Caki2 (cell line): ENCODE measurements at places on chromosomes 2 and 18. TPM values are rescaled to one million over a fixed set of nuclear protein-coding genes. Genes with fewer than 3 reads are reported as not detected.

Gene METAP1D
- 4.3 and 22.9 TPM in 2 replicates for total RNA-seq

DNA sequence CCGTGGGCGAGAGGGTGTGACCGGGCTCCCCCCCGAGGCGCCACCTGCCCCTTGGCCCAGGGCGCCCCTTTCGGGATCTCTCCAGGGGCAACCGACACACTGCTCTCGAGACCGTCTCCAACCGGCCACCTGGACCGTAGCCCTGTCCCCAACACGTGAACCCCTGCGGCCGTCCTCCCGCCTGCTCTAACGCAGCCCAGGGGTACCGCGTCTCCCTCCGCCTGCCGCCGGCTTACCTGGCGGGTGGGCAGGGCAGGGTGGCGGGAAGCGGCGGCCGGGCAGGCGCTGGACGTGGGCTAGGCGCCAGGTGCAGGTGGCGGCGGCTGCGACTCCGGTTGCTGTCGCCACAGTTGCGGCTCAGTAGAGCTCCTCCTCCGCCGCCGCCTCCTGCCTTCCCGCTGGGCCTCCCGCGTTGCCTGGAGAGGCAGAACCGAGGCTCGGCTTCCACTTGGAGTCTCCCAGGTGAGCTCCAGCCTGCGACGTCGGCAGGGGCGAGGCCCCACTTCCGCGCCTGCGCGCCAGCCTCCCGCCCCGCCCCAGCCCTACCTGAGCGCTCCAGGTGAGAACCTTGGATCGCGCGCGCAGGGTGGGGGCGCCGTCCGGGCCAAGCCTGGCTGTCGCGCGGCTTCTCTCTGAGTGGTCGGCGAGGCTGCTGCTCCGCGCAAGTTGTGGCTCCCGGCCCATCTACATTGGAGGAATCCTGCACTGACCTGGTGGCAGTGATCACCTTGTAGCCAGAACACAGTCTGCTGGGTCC lies at the start of gene GALNT3:
GALNT3 (minus strand) TSS at position 469 of the 757 bp plus-strand sequence. CDS start 23,547 bp downstream, outside the sequence.
- DNase-seq: no peak

- no peak for DNase-seq
Observed at GRCh38 chr2:236855866-236856847, 229.5 kb upstream of the COPS8 start.

Gene SERPINB5
- 40.1 and 44.9 TPM in 2 replicates for total RNA-seq

Gene CPLX4
- not detected in 2 replicates for total RNA-seq

DNA sequence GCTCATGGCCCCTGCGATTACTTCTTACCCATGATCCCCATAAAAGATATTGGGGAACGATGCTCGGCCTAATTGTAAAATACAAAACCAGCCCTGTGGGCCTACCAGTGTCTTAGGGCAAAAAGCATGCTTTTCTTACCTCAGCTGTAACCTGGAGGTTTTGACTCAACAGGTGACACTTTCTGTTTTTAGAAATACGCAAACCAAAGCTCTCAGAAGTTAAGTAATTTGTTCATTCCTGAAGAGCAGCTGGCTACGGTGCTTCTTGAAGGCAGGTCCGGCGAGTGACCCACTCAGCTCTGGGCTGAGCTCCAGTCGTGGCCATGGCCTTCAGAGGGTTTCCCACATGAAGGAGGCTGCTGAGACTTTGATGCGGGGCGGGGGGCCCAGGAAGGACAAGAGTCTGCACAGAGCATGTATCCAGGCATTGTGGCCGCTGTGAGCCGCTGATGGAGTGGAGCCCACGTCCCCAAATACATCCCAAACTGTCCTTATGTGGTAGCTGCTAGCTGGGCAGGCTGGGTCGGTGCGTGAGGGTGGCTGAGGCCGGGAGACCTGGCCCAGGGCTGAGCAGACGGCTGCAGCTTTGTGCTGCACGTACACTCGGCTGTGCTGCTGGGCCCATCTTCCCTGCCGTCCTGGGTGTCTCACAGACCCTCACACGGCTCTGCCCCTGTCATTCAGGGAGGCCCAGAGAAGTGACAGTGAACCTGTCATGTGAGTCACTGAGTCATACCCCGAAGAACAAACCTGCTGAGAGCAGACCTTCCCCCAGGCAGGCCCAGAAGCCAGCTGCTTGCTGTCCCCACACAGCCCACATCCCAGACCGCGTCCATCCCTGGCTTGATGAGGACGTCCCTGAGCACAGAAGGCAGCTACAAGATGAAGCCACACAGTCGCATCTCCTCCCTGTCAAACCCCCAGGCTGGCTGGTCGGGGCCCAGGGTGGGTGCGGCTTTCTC lies 34.1 kb downstream of the ITGB1BP1 start:
- DNase-seq: no peak

Gene ERFE
- 39.5 and 53.4 TPM in 2 replicates for total RNA-seq

- DNase-seq: peak; percentile 5
Observed at GRCh38 chr2:47568164-47568850, 165.4 kb downstream of the MSH2 start.

- no peak for DNase-seq
Observed at GRCh38 chr2:1818404-1818803, 74.1 kb upstream of the PXDN start.

Gene ZSWIM2
- not detected in 2 replicates for total RNA-seq

Gene VAMP5
- not detected in 2 replicates for total RNA-seq

DNA sequence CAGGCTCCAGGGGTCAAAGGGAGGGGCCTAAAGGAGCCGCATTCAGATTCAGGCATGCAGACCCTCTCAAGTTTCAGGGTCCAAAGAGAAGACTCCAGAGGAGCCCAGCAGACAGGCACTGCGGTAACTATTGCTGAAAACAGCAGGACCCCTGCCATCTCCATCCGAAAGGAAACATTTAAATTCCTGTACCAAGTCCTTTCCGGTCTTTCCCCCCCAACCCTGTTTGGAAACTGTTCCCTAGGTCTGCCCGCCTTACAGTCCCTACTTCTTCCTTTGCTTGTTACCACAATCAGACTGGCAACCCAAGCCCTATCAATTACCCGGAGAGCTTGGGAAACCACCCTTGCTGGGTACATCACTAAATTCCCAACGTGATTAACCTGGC lies 82.0 kb downstream of the DNMT3A start:
- no peak for DNase-seq

Gene TOGARAM2
- total RNA-seq: not detected in 2 replicates

DNA sequence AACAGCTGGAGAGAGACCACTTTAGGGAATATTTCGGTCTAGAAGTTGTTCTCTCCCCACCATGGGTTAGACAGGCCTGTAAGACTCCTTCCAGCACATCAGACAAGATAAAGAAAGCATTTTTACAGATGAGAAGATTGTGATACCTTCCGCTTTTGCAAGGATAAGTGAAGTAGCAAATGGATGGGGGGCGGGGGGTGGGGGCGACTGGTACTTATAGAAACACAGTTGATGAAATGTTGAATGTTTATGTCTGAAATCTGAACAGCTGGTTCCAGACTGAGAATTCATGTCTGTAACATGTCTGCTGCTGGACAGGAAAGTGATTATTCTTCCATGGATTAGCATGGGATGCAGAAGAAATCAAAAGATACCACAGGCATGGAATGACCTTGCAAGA lies 90.5 kb upstream of the FN1 start:
- DNase-seq: no peak

DNA sequence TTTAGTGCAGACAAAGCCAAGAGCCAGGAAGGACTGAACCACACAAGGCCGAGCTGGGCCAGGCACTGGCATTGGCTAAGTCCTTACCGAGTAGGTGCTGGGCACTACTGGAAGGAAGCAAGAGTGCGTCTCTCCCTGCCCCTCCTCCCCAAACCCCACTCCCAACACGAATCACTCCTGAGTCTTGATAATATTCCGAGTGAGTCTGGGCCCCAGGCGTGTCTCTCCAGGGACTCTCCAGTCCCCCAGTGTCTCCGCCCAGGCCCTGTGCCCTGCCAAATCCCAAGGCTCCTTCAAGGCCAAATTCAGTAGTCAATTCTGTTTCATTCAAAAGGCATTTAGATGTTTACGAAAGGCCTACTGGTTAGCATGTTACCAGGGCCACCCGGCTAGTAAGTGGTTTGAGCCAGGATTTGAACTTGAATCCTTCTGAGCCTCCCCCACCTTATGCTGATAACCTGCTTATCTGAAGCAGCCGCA lies 82.8 kb downstream of the GLI2 start:
- DNase-seq: no peak

GRCh38 chr2:14072338-14072737 lies 560.2 kb upstream of the LRATD1 start:
- no peak for DNase-seq

GRCh38 chr2:16318474-16319195 lies 347.0 kb downstream of the CYRIA start:
- DNase-seq: no peak

- DNase-seq: no peak
Observed at GRCh38 chr18:48958951-48959350, 8.2 kb upstream of the SMAD7 start.

- no peak for DNase-seq
Observed at GRCh38 chr2:206833291-206833690, 67.9 kb downstream of the FASTKD2 start.

DNA sequence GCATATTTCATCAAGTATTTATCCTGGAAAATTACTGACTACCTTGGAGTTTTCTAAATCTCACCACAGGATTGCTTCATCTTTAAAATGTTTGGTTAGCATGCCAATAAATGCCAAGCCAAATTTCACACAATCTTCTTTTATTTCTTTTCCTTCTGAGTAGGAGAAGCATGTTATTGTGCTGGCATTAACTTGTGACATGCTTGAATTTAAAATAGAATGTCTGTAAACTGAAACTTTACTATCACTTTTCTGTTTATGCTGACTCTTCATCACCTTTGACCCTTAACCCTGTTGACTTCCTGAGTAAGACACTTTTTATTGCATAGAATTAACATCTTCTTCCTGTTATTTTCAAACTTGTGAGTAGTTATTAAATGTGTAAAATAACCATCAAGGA lies 56.2 kb upstream of the LRRTM4 start:
- peak; percentile 64 for DNase-seq

DNA sequence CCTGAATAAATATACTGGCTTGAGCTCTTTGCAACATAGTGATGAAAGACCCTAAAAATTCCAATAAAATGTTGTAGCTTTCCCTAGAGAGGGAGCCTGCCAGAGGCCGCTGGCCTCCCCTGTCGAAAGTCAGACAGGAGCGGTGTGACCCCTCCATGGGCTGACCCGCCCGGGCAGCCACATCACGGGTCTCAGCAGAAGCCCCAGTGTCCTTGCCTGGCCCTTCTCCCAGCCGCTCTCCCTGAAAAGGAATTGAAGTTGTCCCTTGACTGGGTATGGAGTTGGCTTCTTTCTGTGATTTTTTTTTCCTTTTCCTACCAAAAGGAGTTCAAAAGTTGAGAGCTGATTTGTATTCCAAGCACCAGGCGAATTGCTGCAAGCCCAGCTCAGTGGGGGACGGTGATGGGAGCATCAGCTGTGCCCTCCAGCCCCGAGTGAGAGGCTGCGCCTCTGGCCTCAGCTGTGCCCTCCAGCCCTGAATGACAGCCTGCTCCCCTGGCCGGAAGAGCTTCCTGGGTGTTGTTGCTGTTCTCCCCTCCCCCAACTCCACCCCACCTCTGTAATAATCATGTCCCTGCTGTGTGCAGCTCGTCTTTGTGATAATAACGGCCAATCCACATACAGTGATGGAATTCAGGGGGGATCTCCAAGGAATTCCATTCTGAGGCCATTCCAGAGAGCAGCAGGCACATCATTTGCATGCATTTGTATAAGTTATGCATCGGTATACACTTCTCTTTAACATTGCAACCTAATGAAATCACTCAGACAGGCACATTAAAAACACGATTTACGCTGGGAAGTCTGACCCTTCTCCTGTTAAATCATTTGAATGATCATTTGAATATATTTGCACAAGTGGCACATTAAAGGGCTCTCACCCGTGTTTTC lies 501.0 kb downstream of the EIPR1 start:
- DNase-seq: no peak

- DNase-seq: no peak
Observed at GRCh38 chr2:182855376-182855775, 11.1 kb downstream of the FRZB start.

Gene EHD3
- total RNA-seq: 8.6 and 8.9 TPM in 2 replicates

DNA sequence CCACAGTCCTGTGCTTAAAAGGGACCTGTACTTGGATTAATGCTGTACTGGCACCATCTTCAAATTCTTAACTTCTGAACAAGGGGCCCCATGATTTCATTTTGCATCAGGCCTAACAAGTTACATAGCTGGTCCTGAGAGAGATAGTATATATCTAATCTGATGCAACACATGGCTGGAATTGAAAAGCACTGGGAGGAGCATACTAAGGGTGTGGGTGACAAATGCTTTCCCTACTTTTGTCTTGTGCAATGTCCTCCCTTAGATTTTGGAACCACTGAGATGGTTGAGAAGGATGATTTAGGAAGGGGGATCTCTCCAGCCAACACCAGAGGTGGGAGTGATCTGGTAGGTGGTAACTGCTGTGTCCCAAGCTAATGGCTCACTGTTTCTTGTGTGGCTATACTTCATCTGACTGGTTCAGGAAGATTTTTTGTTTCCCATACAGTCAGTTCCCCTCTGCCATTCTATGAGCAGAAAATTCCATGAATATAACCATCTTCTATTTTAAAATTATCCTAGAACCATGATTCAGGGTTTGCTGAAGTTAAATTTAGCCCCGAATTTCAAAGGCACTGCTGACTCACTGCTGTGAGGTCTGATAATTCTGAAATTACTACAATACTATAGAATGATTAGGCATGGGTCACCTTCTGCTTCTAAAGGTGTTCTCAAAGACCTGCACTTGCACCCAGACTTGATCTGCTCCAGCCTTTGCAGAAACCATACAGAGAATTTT lies 108.3 kb upstream of the NCKAP5 start:
- no peak for DNase-seq

GRCh38 chr2:235008584-235009044 lies 56.8 kb downstream of the SH3BP4 start:
- DNase-seq: no peak

DNA sequence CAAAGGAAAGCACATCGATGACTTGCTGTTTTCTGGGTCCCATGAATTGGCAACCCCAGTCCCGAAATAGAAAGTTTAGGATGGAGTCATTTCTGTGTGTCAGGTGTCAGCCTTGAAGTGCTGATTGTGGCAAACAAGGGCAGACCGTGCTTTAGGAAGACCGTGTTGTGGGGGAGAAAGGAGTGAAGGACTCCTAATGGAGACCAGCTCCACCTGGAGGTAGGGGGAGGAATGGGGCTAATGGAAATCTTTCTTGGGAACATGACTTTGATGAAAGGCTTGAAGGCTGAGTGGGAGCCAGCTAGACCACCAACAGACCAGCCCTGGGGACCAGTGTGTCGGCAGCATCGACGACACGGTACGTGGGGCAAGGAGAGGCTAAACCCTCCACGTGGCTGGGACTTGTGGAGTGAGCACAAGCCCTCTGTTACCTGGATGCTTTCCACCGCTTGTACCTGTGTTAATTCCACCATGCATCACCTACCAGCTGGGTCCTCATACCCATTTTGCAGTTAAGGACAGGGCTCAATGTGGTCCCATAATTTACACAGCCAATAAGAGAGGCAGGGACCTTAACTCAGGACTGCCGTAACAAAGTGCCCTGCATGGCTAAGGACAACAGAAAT lies 104.2 kb downstream of the SH3BP4 start:
- peak; percentile 24 for DNase-seq

GRCh38 chr2:84847326-84848050 lies 33.4 kb downstream of the TRABD2A start:
- no peak for DNase-seq

Gene AP1S3
- 43.9 and 52.9 TPM in 2 replicates for total RNA-seq

GRCh38 chr2:134900151-134900550 lies 18.5 kb upstream of the CCNT2 start:
- no peak for DNase-seq

GRCh38 chr2:14125624-14126293 lies 506.8 kb upstream of the LRATD1 start:
- no peak for DNase-seq
